ENCODE measurements at places on chromosomes 5 and 9.

DNA sequence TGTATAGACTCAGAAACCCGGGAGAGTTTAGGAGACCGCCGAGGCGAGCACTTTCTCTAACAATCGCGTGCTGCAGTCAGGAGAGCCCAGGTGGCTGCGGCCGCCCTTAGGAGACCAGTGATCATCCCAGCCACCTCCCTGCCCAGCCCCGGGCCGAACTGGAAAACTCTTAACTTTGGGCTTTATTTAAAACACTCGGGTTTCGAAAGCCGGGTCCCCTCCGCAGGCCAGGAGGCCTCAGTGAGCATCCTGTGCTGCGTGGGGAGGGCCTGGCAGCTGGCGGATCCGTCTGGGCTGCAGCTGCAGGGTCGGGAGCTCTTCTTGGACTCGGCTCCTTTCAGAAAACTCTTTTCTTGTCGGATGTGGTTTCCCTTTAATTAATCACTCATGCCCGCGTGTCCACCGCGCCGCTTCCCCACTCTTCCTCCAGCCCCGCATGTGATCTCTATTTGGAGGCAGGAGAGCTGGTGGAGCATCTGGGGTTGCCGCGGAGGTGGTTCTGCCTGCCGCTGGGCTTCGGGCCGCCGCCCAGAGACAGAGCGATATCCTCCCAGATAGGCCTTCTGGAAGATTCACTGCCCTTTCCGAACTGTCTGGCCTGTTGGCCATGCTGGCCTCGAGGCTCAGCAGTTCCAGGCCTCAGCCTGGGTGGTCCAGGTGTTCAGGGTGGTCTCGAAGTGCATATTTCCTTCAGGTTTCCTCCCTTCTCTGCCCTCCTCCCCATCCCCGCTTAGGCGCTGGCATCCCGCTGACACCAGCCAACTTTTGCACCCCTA lies 59.5 kb downstream of the TMEM174 start:
- DNase-seq = no peak

DNA sequence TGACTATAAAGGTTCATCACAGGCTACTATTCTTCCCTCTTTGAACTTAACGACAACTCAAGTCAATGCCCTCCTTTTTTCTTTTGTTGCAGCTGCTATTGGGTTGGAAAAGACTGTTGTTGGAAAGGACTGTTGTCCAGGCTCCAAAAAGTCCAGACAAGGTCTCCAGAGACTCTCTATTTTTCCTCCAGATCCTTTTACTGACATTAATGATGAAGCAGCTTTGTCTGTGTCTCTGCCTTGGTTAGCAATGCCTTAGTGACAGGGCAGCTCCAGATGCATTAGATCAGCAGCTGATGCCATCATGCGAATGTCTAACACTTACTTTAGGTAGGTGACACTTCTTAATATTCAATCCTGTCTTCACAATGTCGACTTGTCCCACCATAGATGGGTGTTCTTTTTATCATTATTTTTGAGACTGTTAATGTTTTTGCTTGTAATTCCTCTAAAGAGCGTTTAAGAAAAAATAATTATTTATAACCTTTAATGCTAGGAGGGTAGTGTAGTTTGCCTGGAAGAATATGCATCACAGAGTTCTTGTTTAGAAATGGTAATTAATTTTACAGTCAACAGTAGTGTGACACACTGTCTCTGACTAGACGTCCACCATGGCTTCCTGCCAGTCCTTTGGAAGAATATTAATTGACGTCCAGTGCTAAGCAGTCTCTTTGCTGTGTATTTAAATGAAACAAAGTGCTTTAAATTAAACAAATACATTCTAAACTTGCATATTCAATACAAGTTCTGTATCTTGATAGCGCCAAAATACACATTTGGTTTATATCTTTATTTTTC lies 492.2 kb downstream of the NR2F1-AS1 start:
- no peak for DNase-seq

DNA sequence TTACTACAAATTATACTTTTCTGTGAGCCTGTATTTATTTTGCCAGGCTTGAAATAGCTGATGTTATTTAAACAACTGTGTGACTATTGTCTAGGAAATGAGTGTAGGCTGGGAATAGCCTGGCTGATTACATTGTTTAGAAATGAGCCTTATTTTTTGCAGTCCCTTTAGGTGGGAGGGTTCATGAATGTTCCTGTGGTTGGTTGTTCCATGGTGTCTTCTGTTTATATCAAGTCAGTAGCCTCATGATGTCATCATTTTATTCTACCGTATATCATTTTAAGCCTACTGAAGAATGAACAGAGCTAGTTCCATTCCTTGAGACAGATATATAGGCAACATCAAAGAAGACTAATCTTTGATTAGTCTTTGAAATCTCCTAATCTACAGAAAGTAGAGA lies 53.1 kb downstream of the MAP1B start:
- DNase-seq = no peak

GRCh38 chr9:73597771-73598170 lies 446.1 kb downstream of the ANXA1 start:
- DNase-seq = no peak
